ENCODE measurements at places on chromosomes 3 and 15.

DNA sequence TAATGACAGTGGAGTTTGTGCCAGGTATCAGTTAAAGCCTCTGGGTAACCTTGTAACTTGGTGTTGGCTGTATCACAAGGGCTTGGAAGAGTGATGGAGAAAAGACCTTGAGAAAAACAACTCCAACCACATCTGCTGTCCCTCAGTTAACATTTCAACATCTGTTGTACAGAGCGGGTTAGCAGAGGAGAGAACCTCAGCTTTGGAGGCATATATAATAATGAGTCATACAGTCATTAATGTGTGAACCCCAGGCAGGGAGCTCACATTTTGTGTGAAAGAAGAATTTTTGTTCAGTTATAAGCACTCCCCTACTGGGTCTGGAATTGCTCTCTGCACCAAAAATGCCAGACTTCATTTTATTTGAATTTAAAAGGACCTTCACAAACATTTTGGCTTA is 439.5 kb downstream of the PDCD6IP start:
- no peak for DNase-seq

DNA sequence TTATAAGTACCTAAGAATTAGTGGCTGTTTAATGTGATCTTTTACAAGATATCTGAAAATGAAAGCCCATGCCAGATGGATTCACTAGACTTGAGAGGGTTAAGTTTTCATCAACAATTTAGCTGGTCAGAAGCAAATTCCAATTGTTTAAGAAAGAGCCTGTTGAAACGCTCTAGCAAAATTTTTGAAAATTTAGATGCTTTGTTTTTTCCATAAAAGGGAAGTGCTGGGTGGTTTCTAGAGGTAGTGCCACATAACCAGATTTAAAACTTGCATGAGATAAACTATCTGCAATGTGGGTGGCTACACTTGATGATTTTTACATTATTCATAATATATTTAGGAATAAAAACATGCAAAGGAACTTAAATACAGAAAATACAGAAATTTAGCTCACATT is 48.5 kb upstream of the SKIL start:
- no peak for DNase-seq

DNA sequence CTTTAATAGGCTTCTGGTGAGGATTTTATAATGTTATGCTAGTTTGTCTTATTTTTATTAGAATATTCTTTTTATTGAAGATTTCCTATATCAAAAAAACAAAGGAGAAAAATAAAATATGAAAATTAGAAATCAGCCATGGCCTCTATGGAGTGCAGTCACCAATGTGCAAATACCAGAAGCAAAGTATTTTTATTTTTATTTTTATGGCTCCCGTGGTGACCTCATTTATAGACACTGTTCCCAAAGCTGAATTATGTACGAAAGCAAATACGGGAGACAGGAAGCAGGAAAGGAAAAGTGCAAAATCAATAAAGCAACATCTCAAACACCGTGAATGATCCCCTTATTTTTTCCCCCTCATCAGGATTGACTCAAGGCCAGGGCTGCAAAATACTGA is 35.1 kb downstream of the DAZL start:
- no peak for DNase-seq

- DNase-seq = no peak
Observed at GRCh38 chr3:129793319-129793718, 100.2 kb downstream of the TMCC1 start.

GRCh38 chr3:51270559-51270958 is 114.5 kb upstream of the MANF start:
- no peak for DNase-seq

DNA sequence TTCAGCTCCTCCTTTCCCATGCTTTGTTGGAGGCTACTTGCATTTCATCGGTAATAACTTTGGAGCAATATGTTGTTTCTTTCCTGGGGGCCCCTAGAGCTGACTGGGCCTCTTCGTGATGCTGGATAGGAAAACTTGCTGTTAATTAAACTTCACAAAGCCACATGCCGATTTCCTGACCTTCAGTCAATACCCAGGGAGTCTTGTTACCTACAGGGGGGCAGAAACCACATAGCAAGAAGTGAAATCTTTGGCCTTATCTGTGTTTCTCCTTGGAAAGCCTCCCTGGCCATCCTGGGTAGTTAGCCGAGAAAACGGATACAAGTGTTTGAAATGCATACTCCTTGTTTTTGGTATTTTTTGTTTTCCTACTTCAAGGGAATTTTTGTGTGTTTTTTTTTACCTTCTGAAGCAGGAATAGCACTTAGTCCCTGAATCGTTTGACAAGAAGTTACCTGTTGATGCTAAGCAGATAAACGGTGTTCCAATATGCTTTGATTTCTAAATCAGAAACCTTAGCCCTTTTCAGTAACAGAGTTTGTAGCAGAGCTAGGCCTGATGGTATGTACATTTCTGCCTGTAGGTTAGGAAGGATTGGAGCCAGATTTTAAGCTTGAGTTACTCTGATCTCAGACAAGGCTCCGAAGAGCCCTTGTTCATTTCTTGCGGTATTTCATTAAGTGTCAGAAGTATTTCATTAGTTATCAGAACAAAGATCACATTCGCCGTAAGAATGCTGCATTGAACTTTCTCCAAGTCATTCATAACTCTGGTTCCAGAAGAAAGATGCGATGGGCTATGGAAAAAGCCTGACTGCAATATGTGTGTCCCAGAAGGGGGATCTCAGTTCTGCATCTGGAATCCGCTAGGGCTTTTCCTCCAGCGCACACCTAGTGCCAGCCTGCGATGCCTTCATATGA is 111.5 kb downstream of the THSD4 start:
- no peak for DNase-seq

DNA sequence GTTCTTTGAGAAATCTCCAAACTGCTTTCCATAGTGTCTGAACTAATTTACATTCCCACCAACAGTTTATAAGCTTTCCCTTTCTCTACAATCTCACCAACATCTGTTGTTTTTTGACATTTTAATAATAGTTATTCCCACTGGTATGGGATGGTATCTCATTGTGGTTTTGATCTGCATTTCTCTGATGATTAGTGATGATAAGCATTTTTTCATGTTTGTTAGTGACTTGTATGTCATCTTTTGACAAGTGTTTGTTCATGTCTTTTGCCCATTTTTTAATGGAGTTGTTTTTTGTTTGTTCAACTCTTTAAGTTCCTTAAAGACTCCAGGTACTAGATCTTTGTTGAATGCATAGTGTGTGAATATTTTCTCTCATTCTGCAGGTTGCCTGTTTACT is 116.6 kb upstream of the TSC22D2 start:
- DNase-seq = no peak

- no peak for DNase-seq
Observed at GRCh38 chr15:70469651-70470555, 293.5 kb downstream of the UACA start.

- no peak for DNase-seq
Observed at GRCh38 chr15:65249641-65250040, 37.0 kb downstream of the PARP16 start.

DNA sequence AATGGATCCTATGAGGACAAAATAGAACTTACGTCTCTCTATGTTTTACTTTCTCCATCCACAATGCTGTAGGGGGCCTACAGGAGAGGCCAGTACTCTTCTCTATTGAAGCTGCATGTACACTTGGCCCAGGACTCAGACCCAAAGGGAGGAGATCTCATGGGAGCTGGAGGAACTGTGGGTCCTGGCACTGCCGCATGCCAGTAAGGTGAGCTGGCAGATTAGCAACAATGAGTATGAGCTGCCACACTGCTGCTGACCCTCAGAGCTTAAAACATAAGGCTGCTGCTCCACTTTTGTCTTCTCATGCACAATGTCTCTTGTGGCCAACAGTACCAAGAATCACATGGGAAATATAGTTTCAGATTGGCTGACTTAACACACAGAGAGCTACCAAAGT is 57.8 kb upstream of the TBC1D5 start:
- DNase-seq = no peak

GRCh38 chr3:188119846-188120245 is 34.1 kb upstream of the LPP start:
- no peak for DNase-seq

GRCh38 chr15:89837830-89838178 is 23.2 kb upstream of the ANPEP start:
- DNase-seq = no peak

- no peak for DNase-seq
Observed at GRCh38 chr3:74756674-74757073, 142.2 kb upstream of the CNTN3 start.

DNA sequence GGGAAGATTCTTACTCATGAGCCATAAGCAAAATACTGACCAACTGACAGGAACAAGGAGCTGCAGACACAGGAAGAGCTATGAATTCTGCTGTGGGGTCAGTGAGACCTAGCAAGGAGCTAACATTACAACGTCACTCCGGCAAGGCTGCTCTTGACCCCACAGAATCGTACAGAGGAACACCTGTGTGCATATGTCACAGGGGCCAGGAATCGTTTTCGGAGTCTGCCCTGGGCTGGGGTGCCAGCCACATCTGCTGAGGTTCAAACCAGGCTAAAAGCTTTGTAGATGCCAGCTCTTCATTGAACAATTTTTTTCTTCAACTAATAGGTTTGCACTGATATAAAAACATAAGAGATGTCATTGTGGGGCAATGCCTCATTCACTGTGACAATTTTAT is 82.6 kb downstream of the LRRK1 start:
- DNase-seq = no peak

DNA sequence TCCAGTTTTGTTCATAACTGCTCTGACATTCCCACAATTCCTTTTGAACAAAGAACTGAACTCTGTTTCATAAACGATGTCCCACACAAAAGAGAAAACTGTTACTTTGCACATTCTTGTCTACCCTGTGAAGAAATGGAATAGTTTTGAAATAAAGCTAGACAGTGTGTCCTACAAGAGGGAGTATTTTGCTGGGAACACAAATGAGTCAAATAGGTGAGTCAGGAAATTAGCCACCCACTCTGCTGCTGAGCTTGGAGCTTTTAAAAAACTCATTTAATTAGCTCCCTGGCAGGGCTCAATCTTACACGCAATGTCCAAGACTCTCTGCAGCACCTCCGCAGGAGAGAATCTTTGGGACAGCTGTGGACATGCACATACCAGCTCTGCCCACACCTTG is 193.4 kb downstream of the SLC9A9 start:
- no peak for DNase-seq

DNA sequence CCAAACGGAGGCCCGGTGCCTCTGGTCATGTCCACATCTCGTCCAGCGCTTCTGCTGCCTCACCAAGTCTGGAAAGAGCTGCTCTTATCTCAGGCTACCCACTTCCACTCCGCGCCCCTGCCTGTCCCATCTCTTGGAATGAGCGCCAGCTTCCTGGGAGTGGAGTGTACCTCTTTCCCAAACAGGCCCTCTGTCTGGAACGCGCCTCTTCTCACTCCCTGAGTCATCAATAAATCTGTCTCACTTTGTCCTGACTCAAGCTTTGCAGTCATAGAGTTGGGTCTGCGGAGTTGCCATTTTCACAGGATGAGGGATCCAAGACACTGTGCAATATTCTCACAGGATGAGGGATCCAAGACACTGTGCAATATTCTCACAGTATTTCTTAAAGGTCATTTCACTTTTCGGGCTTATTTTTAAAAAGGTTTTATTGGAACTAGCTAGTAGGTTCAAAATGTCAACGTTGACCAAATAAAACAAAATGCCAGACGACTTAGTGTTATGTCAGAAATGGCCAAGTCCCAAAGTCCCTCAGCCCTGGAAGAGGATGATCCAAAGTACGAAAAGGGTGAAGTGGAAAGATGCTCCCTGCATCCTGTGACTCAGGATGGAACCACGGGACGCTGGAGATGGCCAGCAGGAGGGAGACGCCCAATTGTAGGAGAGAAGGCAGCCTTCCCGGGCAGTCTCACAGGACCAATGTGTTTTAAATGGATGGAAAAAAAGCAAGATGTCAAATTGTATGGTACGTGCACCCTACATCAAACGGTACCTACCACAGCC is 81.1 kb downstream of the CHSY1 start:
- no peak for DNase-seq

GRCh38 chr3:123158330-123158729 is 43.4 kb upstream of the SEC22A start:
- no peak for DNase-seq

All from CD4-positive, alpha-beta T cell treated with Interleukin-17A for 1 hour (primary cell).